ENCODE measurements at places on chromosomes 7 and 10.

DNA sequence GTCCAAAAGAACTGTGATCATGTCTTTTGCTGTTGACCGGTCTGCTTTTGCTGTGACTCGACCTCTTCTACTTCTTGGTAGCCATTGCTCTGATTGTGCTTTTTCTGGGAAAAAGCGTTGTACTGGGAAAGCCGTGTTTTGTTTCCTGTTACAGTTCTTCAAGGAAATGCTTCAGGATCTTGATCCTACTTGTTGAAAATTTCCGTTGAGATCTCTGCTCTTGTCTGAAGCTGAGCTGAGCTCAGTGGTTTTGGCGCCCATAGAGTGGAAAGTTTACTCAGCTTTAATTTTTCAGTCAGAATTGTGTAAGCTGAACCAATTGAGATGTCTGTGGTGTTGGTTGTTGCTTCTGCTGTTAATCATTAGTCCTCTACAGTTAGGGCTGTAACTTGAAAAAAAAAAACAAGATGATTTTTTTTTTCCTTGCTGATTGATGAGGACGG is 302.2 kb downstream of the CCDC3 start:
- DNase-seq, result no peak

DNA sequence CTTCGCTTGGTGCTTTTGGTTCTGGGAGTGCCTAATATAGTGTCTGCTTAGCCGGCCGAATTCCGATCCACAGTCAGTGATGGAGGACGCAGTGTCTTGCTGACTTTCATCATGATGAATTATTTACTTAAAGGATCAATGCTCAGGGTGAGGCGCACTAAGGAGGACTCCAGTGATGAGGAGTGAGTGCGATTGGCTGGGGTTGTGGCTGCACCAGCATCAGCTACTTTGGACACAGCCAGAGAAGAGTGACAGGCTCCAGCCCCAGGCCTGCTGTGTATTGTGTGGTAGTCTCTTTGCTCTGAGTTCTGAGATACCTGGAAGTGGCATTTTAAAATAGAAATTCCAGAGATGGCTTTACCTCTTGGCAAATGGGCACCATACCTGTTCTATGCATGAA is 73.3 kb upstream of the ANLN start:
- no peak for DNase-seq

DNA sequence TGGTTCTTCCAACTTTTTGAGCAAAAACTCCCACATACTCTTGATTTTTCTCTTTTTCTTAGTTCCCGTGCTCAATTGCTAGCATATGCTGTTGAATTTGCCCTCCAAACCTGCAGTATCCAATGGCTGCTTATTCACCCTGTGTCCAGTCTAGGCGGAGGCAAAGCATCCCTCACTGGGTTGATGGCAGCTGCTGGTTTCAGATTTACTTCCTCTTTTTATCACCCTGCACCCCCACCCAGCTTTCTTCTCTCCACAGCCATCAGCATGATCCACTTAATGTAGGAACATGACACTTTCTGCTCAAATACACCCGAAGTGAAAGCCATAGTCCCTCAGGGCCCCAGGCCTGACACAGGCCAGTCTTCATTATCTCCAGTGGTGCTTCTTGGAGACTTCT is 87.6 kb upstream of the ADARB2 start:
- no peak for DNase-seq

DNA sequence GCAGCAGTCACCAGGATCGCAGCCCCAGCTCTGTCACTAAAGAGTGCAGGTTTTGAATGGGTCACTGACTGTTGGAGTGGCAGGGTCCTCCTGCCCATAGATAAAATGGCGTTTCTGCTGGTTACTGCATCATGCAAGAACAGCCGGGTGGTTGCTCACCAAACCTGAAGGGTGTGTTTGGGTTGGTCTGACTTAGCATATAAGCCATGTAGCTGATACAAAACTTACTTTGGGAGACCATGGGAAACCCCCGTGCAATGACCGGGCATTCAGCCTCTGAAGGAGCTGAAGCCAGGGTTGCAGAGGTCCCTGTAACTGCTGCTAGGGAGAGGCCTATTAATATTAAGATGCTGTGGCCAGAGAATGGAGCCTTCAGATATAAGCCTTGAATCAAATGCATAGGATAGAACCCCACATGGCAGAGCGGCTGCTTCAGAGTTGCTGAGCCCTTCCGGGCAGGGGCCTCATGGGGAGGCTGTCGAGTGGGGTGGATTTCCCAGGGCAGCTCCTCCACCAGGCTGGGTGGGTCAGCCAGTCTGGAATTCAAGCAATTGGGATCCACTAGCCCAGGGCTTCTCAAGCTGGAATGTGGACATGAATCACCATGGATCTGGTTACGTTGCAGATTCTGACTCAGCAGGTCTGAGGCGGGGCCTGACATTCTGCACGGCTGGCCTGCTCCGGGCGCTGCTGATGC is 70.9 kb upstream of the CTBP2 start:
- DNase-seq, result no peak

GRCh38 chr7:89926194-89926593 is 228.1 kb upstream of the STEAP1 start:
- no peak for DNase-seq

DNA sequence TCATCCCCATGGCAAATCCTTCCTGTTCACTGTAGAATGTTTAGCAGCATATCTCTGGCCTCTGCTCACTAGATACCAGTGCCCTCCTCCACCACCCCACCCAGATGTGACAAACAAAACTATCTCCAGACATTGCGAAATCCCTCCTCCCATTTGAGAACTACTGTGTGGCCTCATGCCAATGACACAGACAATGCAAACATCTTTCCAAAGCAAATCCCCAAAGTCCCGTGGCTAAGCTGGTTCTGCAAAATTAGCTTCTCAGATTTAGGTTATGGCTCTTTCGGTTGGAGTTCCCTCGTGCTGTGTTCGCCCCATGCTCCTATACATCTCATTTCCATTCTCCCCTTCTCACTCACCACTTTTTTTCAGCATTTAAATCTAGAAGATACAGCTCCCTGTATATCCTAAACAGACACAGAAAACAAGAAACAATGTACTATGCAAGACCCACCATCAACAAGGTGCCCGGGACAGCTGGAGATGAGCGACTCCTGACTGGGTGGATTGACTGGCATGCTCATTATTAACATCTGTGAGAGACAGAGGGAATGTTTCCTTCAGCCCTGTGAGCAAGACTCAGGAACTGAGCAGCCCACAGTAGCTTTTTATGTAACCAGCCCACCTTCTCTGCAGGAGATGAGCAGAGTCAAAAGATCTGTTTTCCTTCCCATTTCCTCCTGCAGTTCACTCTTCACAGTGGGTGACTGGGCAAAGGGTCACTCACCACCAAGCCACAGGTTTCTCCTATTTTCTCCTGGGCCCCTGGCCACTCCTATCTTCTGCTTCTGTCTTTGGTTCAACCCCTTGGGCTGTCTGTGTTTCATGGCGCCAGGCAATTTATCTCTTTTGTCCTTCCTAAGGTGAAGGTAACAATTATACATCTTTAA is 225.7 kb upstream of the AOAH start:
- no peak for DNase-seq
